ENCODE measurements at places on chromosomes 6 and 20.

DNA sequence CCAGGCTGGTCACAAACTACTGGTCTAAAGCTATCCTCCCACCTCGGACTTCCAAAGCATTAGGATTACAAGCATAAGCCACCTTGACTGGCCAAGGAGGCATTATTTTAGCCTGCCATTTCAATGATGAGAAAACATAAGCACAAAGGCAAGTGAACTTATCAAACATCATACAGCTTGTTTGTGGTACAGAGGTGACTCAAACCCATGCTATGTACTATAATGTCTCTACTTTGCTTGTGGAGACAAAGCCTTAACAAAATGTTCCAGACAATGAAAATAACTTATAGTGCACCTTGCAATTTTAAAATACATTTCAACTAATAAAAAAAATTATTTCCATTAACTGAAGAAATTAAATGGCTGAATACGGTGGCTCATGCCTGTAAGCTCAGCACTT, 26.2 kb downstream of the HDAC2 start:
- DNase-seq, result peak; percentile 19

GRCh38 chr20:31945785-31946184, 6.1 kb downstream of the PDRG1 start:
- peak; percentile 9 for DNase-seq

GRCh38 chr6:151958332-151958731, 150.8 kb downstream of the ESR1 start:
- peak; percentile 9 for DNase-seq

DNA sequence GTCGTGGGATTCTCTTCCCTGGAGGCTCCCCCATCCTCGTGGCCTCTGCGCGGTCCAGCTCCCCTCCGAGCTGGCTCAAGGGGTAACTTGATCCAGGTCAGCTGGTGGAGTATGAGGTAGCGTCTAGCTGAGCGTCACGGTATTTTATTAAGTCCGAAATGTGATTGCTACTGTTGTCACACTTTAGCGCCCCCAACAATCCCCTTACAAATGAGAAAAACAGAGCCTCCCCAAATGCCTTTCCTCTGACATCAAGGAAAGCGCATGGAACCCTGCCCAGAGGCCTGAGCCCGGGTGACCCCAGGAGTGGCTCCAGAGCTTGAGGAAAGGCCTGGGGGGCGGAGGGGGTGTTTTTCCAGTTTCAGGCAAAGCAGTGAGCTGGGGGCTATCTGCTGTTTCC, 192.4 kb downstream of the ZMYND8 start:
- no peak for DNase-seq

DNA sequence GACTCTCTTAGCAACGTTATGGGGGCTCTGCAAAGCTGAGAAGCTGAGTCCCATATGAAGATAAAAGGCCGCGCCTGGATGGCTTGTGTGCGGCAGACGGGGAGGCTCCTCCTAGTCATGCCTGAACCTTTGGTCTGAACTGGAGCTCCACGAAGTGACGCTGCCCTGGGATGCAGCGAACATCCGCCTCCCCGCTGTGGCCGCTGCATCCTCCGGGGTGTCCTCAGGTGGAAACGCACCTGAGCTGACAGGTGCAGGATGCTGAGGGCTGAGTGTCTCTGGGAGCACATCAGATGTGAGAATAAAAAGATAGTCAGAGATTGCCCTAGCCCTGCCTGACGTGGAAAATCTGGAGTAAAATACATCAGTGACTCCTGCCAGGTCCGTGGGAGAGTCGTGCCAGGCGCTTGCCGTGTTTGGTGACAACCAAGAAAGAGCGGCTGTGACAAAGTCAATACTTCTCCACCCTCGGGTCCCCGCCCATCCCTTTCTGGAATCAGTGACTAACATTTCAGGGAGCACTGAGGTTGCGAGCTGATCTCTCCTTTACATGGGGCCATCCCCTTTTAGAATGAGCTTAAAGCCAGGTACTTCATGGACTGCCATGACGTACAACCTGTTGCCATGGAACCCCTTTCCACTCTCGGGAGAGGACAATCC, 162.8 kb upstream of the AFDN start:
- DNase-seq, result no peak

GRCh38 chr20:61888101-61888865, 177.4 kb downstream of the TAF4 start:
- no peak for DNase-seq

DNA sequence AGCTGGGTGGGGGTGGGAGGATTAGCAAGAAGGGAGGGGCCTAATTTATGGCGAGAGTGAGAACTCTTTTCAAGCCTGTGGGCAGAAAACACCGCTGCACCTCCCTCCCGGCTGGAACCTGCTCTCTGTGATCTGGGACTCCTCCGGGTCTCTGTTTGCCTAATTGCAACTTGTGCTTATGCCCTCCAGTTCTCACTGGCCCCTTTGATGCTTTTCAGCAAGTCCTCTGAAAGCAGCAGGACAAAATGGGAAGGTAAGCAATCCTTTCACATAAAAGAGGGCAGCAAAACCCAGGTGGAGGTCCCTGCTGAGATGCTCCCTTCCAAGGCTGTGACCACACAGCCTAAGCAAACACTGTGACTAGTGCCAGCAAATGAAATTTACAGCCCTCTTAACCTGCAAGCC, 523.0 kb upstream of the FLRT3 start:
- no peak for DNase-seq

DNA sequence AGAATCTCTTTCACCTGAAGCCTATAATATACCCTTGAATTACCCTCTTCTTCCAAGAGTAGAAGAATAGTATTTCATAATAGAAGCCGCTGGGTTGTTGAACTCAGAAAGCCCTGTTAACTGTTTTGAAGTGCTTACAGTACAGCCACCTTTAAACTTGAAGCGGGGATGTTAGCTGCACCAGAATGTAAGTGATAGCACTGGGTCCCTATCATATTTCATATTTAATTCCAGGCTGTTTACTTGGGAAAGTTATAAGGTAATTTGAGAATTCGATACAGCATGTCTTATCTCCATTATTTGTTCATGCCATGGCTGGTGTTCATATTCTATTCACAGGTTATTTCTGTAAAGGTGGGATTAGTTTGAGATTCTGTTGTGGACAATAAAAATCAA, 63.5 kb upstream of the VSTM2L start:
- no peak for DNase-seq

- no peak for DNase-seq
Observed at GRCh38 chr6:119568580-119568979, 219.0 kb upstream of the MAN1A1 start.

DNA sequence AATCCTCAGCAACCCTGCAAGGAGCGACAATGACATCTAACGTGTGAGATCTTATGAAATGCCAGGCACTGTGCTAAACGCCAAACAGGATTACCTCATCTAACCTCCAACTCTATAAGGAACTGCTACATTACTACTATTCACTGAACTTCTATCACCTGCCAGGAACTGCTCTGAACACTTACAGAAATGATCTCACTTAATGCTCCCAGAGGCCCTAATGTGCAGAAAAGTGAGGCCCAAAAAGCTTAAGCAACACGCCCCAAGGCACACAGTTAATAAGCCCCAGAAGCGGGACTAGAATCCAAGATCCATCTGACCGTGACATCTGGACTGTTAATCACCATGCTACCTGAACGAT, 28.5 kb downstream of the TRAM2 start:
- no peak for DNase-seq

- DNase-seq, result no peak
Observed at GRCh38 chr20:53260168-53260567, 288.0 kb downstream of the TSHZ2 start.

- DNase-seq, result no peak
Observed at GRCh38 chr6:3739311-3739897, 12.1 kb downstream of the PXDC1 start.

GRCh38 chr20:10553326-10553984, 118.3 kb downstream of the SLX4IP start:
- peak; percentile 75 for DNase-seq

DNA sequence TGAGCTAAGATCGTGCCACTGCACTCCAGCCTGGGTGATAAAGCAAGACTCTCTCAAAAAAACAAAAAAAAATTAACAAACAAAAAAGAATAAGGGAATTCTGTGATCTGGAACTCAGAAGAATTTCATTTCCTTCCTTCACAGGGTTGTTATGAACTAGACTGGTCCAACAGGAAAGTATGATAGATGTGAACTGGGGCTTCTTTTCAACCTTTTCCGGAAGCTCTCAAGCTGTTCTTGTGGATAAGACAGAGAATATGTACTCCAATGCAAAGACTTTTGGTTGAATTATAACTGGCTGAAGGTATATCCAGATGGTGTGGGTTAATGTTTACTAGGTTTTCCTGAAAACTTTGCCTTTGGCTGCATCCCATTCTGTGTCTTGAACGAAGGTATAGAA, 5.3 kb downstream of the RNF8 start:
- no peak for DNase-seq

All from fibroblast of upper back skin (primary cell).